ENCODE measurements at places on chromosomes 4 and X. TPM values are rescaled to one million over a fixed set of nuclear protein-coding genes. Genes with fewer than 3 reads are reported as not detected.

Gene TRO
- 5.8 TPM for total RNA-seq

DNA sequence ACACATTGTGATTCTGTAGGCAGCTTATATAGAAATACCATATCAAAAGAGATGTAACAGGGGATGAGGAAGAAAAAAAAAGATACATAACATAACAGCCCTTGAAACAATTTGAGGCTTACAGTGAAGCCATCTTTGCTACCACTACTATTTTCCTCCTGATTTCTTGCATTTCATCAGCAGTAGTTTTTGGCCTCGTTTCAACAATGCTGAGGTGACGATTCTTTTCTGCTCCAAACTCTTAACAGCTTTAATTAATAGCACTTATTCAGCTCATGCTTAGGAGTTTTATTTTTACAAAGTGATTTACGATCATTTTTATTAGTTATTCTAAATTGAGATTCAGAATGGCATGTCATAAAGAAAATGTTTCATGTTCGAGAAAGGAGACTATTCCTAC, 163.2 kb downstream of the DCK start:
- H3K4me1 ChIP-seq = no peaks in the 10 kb centered on the region
- no peaks in the 10 kb centered on the region for H3K27me3 ChIP-seq
- H3K4me3 ChIP-seq = no peak overlapping the region
- no peaks in the 10 kb centered on the region for H3K36me3 ChIP-seq
- no peak for DNase-seq
- no peak overlapping the region for H3K27ac ChIP-seq

- no peak overlapping the region for H3K27ac ChIP-seq
- no peak overlapping the region for H3K4me3 ChIP-seq
- H3K4me1 ChIP-seq = no peaks in the 10 kb centered on the region
- H3K27me3 ChIP-seq = peaks cover 2% of the 10 kb centered on the region
- H3K36me3 ChIP-seq = no peaks in the 10 kb centered on the region
These were observed 36.9 kb upstream of the SYTL4 start for GRCh38 chrX:100768679-100769338.

Gene ANTXR2
- 30.9 TPM for total RNA-seq

Gene ZGRF1
- total RNA-seq = 17.3 TPM

- no peak overlapping the region for H3K4me3 ChIP-seq
- H3K4me1 ChIP-seq = no peaks in the 10 kb centered on the region
- H3K27me3 ChIP-seq = no peaks in the 10 kb centered on the region
- no peak for DNase-seq
- no peaks in the 10 kb centered on the region for H3K36me3 ChIP-seq
These were observed 662.8 kb downstream of the TLL1 start for GRCh38 chr4:166535865-166536264.

GRCh38 chrX:16033331-16033730, 90.0 kb upstream of the GRPR start:
- no peaks in the 10 kb centered on the region for H3K4me1 ChIP-seq
- no peak overlapping the region for H3K27ac ChIP-seq
- H3K36me3 ChIP-seq = no peaks in the 10 kb centered on the region
- no peak overlapping the region for H3K4me3 ChIP-seq

- H3K4me1 ChIP-seq = no peaks in the 10 kb centered on the region
- no peaks in the 10 kb centered on the region for H3K27me3 ChIP-seq
- H3K27ac ChIP-seq = no peak overlapping the region
These were observed 6.6 kb upstream of the PPM1K start for GRCh38 chr4:88291003-88291402.

Gene WDR17
- total RNA-seq = 1.8 TPM

Gene DMP1
- not detected for total RNA-seq

DNA sequence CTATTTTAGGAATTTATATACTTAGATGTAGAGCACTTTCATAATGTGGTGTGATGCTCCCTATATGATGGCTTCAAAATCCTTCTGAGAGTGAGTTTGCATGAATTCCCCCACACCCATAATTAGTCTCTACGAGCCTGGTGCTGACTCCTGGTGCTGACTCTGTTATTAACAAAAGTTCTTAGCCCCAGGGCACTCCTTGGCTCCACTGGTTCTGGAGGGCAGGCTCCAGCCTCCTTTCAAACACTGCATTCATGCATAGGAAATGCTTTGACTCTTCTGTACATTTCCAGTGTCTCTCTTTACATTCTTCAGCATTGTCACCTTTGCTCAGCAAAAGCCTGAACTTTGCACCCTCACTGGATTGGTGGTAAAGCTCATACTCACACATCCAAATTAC, 64.0 kb downstream of the LNX1 start:
- no peak overlapping the region for H3K27ac ChIP-seq
- H3K27me3 ChIP-seq = no peaks in the 10 kb centered on the region
- no peak overlapping the region for H3K4me3 ChIP-seq

DNA sequence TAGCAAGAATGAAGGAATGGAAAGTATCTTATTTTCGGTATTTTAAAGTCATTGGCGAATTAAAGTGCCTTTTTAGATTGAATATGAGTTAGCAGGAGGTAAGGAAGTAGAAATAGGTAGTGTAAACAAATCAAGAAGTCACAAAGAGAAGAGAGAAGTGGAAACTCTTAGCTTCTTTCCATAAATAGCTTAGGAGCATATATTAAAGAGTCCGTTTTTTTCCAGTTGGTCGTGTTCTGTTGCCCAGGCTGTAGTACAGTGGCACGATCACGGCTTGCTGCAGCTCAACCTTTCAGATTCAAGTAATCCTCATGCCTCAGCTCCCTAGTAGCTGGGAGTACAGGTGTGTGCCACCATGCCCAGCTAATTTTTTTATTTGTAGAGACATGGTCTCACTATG, 56.4 kb downstream of the UBE2K start:
- no peaks in the 10 kb centered on the region for H3K27me3 ChIP-seq
- no peak overlapping the region for H3K4me3 ChIP-seq
- no peak overlapping the region for H3K27ac ChIP-seq

GRCh38 chrX:130083656-130084382, 26.5 kb downstream of the ELF4 start:
- DNase-seq = peak; percentile 88
- H3K4me3 ChIP-seq = peak overlapping the region; percentile 27
- H3K27me3 ChIP-seq = no peaks in the 10 kb centered on the region
- H3K4me1 ChIP-seq = peaks cover 83% of the 10 kb centered on the region
- peak overlapping the region; percentile 78 for H3K27ac ChIP-seq
- H3K36me3 ChIP-seq = no peaks in the 10 kb centered on the region

Gene TRAM1L1
- total RNA-seq = 1.2 TPM

DNA sequence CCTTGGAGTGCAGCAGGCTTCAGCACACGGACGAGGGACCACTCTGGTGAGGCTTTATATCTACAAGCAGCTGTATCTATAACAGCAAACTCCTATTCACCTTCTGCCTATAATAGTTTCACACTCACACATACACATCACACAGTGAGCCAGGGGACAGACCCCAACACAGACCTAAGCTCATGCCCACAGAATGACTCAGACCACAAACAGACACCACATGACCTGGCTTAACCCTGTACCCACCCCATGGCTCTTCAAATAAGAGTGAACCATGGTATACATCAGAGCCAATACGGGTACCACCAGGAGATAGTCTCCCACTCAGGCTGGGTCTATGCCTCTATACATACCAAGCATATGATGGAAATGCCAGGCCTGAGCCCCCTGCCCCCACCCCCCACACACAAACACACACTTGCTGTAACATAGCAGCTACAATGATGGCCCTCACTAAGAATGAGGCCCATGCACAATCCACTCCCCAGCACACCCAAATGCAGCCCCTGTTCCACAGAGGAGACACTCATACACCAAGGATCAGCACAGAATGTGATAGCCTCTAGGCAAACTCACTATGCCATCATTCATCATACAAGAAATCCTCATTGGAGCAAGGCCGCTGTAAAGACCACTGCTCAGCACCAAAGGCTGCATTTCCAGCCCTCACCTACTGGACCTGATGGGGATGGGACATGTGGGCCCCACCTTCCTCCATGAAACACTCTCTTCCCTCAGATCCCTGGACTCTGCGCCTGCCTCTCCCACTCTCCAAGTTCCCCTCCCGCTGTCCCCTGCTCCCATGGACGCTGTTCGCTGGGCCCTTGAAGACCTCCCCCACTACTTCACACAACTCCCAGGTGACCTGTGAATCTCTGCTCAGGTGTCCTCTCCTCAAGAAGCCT, 62.1 kb upstream of the XIAP start:
- no peak overlapping the region for H3K4me3 ChIP-seq
- no peaks in the 10 kb centered on the region for H3K4me1 ChIP-seq
- no peaks in the 10 kb centered on the region for H3K36me3 ChIP-seq
- DNase-seq = peak; percentile 27
- H3K27me3 ChIP-seq = no peaks in the 10 kb centered on the region

Gene HMX1
- total RNA-seq = not detected

- H3K27me3 ChIP-seq = no peaks in the 10 kb centered on the region
- no peak for DNase-seq
- H3K4me3 ChIP-seq = no peak overlapping the region
- H3K36me3 ChIP-seq = no peaks in the 10 kb centered on the region
These were observed 187.4 kb upstream of the TEX13C start for GRCh38 chrX:125132274-125132673.

Data from spleen (tissue), 13 donors.